ENCODE measurements at places on chromosomes 5 and 9.

- DNase-seq, result no peak
Measured at GRCh38 chr9:90901933-90902332, 100.3 kb downstream of the SYK start.

- no peak for DNase-seq
Measured at GRCh38 chr9:130763331-130764171, 70.0 kb downstream of the EXOSC2 start.

DNA sequence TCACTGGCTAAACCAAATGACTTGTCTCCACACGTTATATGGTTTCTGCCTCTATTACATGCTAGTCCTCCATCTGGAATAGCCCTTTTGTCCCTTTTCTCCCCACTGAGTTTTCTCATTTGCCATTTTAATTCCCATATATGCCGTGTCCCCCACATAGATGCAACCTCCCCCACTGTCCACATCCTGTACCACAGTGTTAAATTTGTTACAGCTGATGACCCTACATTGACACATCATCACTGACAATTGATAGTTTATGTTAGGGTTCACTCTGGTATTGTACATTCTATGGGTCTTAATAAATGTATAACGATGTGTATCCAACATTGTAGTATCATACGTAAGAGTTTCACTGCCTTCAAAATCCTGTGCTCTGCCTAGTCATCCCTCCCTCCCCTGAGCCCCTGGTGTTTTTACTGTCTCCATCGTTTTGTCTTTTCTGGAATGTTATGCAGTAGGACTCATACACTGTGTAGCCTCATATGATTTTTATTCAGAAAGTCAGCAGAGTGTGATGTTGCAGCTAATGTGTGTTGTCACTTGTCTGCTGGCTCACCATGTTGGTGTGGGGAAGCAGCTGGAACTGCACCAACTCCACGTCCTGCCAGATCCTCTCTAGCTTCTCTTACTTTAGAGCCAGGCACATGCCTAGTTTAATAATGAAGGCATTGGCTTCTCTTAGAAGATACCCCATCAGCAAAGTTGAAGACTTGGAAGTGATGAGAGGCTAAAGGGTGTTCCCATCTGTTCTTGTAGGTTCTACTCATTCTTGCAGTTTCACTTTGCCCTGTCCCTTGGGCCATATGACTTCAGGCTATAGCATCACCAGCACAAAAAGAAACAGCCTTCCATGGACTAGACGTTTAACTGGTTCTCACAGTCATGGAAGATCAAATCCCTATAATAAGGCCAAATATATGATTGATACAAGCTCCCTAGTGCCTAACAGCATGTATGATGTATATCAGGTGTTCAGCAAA is 30.2 kb downstream of the LRRC70 start:
- no peak for DNase-seq

GRCh38 chr9:38153152-38153909 is 84.3 kb upstream of the SHB start:
- no peak for DNase-seq

DNA sequence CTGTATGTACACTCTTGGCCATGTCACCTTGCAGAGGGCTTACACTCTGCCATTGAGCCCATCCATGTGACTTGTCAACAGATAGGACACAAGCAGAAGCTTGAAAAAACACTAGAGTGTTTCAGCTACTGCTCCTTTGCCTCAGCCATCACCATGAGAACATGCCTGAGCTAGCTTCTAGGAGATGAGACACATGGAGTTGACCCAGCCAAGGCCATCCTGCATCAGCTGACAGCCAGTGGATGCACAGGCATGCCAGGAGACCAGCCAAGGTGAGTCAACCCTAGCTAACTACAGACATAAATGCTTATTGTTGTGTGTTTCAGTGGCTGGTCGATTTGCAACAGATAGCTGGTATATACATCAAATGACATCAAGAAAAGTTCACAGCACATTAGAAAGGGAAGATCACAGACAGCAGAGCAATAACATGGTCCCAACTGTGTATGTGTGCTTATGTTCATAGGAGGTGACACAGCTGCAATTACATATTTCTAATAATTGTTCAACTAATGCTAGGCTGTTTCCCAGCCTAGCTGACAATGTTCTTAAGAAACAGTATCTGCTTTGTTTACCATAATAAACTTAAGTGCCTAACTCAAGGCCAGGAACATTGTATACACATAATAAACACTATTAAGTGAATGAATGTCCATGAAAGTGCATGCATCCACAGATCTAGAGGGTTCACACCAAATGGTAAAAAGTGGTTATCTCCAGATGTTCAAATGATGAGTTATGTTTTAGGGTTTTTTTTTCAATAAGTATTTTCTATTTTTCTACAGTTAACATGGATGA is 105.7 kb downstream of the SPOCK1 start:
- no peak for DNase-seq
